HS-5 (cell line): ENCODE measurements at places on chromosomes 5 and 9.

DNA sequence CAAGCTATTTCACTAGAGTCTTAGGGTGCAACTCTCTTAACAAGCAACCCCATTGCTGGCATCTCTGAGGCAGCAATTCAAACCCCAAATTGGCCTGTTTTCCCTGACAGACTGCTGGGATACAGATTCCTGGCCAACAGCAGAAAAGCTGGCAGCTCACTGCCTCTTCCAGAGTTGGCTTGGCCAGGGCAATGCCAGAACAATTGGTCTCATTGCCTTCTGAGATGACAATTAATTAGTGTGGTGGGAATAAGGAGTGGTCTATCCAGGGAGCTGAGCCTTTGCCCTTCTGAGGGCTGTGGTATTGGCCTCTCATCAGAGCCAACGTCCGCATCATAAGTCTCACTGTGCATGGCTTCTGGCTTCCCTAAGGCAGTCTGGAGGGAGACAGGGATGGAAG is 183.2 kb downstream of the GNAQ start:
- DNase-seq = no peak

- DNase-seq = no peak
Measured at GRCh38 chr9:125902214-125902613, 155.0 kb downstream of the PBX3 start.

DNA sequence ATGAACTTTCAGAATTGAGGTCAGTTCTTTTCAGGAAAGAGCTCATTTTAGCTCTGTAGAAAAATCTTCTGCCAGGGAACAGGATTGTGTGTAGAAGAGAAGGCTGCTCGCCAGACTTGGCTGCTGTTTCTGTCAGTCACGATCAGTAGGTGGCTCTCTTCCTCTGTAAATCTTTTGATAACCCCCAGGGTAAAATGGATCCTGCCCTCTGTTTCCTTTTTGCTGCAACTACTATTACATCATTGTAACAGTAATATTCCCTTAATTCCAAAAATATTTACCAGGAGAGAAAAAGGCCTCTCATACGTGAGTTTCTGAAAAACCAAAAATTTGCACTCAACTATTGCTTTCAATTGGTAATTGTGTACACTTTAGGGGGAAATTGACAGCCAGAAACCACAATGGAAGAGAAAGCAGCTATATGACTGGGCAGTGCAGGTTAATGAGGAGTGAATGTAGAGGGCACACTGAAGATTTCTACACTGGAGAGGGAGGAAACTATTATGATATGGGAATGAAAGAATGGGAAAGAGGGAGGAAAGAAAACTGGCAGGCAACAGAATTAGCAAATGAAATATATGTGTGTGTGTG is 12.3 kb downstream of the IFNA21 start:
- DNase-seq = peak; percentile 39

- DNase-seq = no peak
Measured at GRCh38 chr9:121684381-121685145, 33.1 kb downstream of the DAB2IP start.

DNA sequence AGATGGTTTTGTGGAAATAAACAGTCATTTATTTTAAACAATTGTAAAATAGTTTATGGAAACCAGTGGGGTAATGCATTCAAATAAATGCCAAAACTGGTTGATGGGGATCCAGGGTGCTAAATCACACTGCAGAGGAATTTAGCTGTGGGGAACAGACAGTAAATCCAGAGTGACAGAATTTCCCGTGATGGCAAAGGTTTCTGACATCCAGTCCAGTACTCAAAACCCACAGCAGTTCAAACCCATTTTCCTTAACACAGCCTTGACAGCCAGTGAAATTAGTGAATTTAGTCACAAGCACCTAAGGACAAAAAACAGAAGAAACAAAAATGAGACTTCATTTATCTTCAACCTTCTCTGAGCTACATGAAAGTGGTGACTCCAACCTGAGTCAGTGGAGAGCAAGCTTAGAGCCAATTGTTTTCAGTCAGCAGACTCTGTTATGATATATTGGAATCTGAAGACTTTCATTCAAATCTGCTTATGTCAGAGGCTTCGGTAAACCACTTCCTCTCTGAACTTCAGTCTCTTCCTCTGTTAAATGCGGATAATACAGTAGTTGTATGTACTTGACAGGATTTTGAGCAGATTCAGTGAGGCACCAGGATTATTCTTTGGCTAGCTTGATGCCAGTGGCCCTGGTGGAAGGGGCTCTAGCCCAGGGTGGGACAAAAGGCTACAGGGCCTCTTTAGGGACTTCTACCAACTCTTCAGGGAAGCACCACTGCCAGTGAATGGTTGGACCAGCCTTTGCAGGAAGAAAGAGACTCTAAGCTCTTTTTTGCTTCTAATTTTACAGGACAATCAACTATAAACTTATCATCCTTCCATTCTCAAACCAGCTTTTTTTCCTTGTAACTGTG is 185.3 kb downstream of the MAPKAP1 start:
- peak; percentile 93 for DNase-seq
